Head of caudate nucleus (tissue), 42 donors: ENCODE measurements at places on chromosomes 5 and 9.
A peak's percentile ranks its signal among the peaks of the same experiment; 100 is the strongest.

GRCh38 chr9:127578952-127579853 lies 32.9 kb upstream of the STXBP1 start:
- peak; percentile 94 for DNase-seq

DNA sequence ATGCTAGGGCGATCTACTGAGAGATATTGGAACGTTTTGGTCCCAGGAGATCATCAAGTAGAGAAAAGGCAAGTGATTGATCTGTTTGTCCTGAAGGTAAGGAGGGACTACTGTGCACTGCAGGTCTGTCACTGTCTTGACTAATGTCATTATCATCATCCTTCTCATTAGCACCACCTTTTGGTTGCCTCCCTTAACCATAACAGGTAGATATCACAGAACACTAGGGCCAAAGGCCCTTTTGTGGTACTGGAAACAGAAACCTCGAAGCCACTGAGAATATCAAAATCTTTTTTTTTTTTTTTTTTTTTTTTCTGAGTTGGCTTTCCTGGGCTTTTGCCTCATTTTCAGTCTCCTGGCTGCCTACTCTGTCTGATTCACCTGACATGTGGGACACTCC lies 134.0 kb downstream of the KCTD16 start:
- no peak for DNase-seq

DNA sequence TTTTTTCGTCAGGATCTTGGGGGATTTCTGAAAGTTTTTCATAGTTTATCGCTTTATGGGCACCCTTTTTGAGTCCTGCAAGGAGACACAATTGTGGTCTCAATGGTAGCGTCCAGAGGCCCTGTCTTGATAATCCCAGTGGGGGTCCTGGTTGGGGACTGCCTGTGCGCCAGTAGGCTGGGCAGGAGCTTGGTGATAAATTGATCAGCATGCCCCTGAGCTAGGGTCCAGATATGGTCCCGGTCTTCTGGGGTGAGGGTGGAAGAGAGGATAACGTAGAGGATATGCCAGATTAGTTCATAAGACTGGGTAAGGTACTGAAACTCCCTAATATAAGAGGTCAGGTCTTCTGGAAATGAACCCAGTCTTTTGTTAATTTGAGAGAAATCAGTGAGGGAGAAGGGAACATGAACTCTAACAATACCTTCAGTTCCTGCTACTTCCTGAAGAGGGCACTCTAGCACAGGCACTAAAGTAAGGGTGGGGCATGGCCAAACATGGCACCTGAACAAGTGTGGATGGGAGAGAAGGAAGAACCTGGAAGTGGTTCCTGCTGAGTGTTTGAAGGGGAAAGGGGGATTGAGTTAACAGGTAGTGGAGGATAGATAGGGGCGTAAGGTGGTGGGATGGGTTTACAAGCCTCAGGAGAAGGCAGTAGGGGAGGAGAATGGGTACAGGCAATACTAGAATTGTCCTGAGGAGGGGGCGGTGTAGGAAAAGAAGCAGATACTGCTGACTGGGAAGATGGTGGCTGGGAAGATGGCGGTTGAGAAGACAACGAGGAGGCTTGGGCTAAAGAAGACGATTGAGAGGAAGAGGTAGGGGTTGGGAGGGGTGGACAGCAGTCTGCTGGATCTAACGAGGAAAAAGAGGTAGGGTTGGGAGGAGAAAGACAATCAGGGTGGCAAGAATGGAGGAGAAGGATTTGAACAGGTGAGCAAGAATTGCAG lies 33.8 kb upstream of the ANXA2R start:
- DNase-seq: no peak

DNA sequence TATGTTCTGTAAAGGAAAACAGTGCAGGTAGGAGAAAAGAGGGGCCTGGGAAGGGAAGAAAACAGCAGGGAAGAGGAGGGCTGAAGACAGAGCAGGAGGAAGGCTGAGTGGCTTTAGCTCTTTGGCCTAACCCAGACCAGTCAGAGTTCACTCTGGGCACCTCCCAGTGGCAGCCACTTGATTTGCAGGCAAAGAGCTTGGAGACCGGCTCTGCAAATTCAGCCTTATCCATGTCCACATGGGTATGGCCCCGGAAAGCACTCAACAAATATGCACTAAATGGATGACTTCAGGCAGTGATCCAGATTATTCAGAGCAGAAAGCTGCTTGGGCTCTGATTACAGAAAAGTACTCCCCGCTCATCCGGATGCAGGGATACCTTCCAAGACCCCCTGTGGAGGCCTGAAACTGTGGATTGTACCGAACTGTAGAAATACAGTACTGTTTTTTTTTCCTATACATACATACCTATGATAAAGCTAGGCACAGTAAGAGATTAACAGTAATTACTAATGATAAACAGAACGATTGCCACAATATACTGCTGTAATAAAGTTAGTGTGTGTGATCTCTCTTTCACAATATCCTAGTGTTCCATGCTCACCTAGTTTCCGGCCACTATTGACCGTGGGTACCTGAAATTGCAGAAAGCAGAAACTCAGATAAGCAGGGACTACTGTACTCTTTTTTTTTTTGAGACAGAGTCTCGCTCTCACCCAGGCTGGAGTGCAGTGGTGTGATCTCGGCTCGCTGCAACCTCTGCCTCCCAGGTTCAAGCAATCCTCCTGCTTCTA lies 4.6 kb upstream of the RNU6ATAC start:
- DNase-seq: no peak

DNA sequence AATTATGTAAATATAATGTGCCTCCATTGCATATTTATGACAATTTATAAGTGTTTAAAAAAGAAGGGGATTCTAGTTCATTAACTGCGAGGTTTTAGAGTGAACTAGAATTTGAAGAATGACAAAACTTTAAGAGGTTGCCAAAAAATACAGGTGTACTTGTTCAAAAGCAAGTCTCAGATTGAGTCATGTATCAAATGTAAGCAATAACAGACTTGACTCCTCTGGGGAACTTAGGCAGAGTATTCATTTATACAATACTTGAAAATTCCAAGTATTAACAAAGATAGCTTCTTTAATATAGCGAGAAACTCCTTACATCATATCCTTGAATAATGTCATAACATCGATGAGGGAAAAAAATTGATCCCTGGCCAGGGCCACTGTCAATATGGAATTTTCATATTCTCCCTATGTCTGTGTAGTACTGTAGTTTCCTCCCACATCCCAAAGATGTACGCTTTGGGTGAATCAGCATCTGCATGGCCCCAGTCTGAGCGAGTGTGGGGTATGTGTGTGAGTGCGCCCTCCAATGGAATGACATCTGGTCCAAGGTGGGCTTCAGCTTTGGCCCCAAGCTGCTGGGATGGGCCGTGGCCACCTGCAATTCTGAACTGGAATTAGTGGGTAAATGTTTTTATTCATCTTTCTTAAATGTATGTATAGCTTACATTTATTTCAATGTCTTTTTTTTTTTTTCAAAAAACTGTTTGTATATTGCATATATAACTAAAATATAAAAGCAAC lies 70.1 kb downstream of the RIC1 start:
- DNase-seq: no peak

GRCh38 chr9:92654481-92655301 lies 15.2 kb downstream of the IPPK start:
- no peak for DNase-seq

- DNase-seq: no peak
Measured at GRCh38 chr5:81789033-81789432, 38.1 kb upstream of the SSBP2 start.

DNA sequence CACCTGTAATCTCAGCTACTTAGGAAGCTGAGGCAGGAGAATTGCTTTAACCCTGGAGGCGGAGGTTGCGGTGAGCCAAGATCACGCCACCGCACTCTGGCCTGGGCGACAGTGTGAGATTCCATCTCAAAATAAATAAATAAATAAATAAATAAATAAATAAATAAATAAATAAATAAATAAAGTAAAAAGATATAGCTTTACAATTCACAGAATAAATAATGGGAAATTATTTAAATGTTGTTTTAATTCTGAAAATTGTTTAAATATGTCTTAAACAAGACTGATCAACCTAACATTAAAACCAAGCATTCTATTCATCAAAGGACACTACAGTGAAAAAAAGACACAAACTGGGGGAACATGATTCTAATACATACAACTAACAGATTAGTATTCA lies 357.1 kb downstream of the CTNND2 start:
- DNase-seq: no peak

DNA sequence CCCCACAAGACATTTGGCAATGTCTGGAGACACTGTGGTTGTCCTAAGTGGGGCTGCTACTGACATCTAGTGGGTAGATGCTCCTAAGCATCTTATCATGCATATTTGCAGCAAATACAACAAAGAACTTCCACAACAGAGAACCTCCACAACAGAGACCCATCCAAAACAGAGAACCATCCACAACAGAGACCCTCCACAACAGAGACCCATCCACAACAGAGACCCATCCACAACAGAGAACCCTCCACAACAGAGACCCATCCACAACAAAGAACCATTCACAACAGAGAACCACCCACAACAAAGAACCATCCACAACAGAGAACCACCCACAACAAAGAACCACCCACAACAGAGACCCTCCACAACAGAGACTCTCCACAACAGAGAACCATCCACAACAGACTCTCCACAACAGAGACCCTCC lies 32.8 kb downstream of the ARPC5L start:
- peak; percentile 37 for DNase-seq

GRCh38 chr9:14957109-14957508 lies 46.9 kb upstream of the FREM1 start:
- DNase-seq: no peak

- DNase-seq: no peak
Measured at GRCh38 chr5:82058710-82059109, 86.9 kb downstream of the ATG10 start.

DNA sequence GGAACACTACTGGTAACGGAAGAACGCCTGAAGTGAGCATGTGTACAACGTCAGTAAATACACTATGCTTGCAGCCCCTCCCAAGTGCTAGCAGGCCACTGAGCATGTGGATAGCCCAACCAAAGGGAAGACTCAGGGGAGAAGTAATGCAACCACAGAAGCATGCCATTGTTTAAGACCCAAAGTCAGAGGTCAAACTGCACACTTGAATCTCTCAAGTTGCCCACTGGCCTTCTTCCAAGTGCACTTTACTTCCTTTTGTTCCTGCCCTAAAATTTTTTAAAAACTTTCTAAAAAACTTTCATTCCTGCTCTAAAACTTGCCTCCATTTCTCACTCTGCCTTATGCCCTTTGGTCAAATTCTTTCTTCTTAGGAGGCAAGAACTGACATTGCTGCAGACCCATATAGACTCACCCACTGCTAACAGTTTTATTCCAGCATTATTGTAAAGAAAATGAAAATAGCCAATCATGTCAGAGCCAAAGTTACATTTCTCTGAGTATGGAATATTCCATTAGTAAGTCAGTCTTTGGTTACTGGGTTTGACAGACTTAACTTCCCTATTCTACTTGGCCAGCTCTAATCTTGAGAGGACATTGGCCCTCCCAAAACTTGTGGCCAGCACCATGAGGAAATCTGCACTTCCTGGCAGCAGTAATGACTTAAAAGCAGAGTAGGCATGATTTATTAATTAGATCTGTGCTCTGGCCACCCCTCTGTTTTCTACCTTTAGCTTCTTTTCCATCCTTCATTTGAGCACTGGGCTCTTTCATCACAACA lies 76.9 kb downstream of the TSSK1B start:
- DNase-seq: no peak

- DNase-seq: no peak
Measured at GRCh38 chr5:111734013-111734412, 23.0 kb downstream of the NREP start.

DNA sequence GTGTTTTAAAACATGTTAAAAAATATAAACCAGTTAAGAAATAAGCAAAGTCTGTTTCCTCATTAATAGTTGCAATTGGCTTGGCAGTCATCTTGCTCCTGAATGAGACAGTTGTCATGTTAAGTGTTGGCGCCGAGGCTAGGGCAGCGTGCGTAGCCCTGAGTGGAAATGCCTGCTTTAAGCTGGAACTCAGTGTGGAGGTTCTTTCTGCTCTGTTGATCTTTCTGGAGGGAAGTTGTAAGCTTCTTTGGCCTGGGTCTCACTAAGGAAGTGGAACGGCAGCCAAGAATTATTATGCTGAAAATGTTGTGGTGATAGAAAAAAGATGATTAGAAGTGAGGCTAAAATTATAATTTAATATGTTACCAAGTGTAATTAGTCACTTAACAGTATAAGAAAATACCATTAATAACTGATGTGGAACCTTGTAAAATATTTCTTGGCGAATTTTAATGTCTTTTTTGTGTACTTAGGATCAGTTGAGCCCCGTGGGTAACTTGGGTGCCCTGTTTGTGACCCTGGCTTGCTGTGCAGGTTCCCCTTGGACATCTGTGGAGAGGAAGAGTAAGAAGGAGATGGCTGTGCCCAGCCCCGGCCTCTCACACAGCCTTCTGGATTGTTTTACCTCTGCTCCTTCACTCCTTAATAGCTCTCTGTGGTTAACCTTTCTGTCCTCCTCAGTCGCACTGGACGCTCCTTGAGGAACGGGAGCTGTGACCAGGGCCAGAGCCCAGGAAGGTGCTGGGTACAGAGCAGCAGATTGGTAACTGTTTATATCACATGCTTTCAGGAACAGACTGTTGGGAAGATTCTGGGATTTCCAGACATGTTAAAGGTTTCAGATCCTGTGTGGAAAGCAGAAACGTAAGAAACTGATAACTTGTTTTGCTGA lies 31.0 kb downstream of the PCBD2 start:
- no peak for DNase-seq

DNA sequence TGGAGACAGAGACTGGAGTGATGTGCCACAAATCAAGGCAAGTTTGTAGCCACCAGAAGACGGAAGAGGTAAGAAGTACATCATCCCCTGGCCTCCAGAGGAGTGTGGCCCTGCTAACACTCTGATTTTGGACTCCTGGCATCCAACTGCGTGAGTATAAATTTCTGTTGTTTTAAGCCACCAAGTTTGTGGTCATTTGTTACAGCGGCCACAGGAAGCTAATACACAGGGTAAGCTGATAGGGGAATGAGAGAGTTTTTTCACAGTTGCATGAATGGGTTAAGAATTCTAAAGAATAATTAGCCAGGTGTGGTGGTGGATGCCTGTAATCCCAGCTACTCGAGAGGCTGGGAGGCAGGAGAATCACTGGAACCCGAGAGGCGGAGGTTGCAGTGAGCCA lies 25.8 kb downstream of the SMIM3 start:
- no peak for DNase-seq

DNA sequence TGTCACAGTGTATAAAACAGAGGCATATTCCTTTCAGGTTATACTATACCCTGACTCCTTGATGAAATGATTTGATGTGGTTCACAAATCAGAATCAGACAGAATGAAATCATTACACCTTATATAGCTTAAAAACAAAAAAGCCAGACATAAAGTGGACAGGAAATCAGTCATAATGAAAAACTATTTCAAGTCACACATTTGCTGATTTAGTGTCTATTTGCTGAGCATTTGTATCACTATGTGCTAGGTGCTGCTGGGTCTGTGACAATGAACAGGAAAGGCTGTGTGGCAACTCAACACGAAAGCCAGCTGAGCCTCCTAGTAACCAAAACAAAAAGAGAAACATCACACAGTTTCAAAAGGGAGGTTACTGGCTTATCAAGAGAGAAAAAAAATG lies 194.0 kb downstream of the EFNA5 start:
- no peak for DNase-seq
